Activated T-helper 1 cell treated with anti-CD3 and anti-CD28 coated beads, Interleukin-12 subunit alpha, Interleukin-12 subunit beta, Interleukin-2, Interleukin-4 antibody, amounts not matched to agents 30 ng/mL and 10 ng/mL and 1 ng/mL, durations not matched to agents 14 hours and 24 hours and 36 hours (primary cell): ENCODE measurements at places on chromosomes 6 and 20.

- no peak for DNase-seq
These were observed 189.7 kb upstream of the JAG1 start for GRCh38 chr20:10863337-10864060.

- DNase-seq, result no peak
These were observed 41.9 kb upstream of the NR2E1 start for GRCh38 chr6:108123946-108124345.

DNA sequence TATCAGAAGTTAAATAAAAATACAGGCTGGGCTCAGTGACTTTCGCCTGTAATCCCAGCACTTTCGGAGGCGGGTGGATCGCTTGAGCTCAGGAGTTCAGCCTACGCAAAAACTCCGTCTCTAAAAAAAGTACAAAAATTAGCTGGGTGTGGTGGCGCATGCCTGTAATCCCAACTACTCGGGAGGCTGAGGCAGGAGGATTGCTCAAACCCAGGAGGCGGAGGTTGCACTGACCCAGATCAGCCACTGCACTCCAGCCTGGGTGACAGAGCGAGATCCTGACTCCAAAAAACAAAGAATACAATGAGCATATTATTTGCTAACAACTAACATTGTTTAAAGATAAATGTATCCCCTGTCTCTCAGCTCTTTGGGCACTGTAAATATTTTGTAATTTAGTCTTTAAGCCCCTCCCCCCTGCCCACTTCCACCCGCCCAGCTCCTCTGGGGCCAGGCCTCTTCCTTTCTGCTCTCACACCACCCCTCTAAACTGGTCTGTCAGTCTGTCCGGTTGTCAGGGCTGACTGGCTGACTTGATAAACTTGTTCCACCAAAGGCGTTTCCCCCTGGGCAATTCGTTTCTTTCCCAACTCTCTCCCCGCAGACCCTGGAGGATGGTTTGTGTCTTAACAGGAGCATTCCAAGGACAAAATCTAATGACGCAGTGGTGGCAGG lies 62.4 kb upstream of the QKI start:
- no peak for DNase-seq

DNA sequence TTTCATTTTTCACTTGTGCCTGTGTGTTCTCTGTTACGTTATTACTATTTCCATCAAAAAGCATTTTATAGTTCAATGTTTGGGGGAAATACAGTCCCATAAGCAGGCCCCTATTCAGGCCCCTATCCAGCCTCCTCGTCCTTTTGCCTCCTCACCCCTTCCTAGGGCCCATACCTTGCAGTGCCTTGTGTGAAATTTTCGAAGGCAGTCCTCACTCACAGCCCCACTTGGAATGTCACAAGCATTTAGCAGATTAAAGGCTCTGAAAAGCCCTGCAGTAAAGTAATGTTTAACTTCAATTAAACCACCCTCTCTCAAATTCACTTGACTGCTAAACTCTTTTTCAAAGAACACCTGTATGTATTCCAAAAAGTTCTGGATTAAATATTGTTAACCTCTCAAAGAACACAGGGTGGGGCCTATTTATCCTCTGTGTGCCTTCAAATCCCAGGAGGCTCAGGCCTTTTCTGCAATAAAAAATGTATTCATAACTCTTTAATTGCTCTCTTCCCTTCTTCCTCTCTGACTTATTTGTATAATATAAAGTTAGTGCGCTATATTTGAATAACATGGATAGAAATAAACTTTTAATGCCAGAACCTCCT lies 202.5 kb downstream of the FOXA2 start:
- no peak for DNase-seq

DNA sequence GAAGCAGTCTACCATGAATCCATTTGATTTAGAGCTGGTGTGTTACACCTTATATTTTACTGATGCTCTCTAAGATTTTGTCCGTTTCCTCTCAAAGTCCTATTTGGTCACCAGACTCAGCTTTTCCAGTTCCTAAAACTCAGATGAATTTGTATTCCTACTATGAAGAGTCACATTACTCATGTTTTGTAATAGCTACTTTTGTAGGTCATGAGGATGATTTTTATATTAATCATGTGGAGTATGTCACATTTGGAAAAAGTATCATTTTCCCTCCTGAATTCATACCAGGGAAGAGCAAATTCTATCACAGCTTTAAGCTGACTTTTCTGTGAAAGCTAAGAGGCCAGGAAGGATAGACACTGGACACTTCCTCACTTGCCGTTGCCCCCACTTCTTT lies 140.6 kb upstream of the SCGN start:
- DNase-seq, result no peak

DNA sequence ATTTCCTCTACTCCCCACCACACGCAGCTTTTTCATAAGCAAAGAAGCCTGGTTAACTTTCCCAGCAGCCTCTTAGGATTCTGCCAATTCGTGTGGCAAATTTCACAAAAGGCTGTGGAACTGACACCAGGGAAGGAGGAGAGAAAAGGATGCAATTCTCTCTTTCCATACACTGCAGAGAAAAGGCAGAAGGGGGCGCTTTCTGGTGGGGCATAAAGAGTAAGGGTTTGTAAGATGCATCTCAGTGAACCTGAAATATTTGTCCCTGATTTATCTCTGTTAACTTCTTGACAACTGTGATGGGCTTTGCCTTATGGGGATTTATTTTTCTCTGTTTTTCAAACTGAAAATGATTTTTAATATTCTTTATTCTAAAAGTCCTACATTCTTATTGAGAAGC lies 45.5 kb upstream of the GLP1R start:
- DNase-seq, result no peak

- no peak for DNase-seq
These were observed 68.9 kb downstream of the MTHFD1L start for GRCh38 chr6:150934380-150934779.
